ENCODE measurements at places on chromosomes 7 and 10. TPM values are rescaled to one million over a fixed set of nuclear protein-coding genes. Genes with fewer than 3 reads are reported as not detected.

The INSYN2A gene
- 0.73 TPM for total RNA-seq

The ARMC3 gene
- not detected for total RNA-seq

The TYW1B gene
- 5.8 TPM for total RNA-seq

The ASB10 gene
- not detected for total RNA-seq

The PLCE1 gene
- 3.5 TPM for total RNA-seq

The RARRES2 gene
- 20.7 TPM for total RNA-seq

The ZSCAN25 gene
- total RNA-seq = 10.3 TPM

The MYO3A gene
- not detected for total RNA-seq

The PAPOLB gene
- 0.15 TPM for total RNA-seq

The OR2A5 gene
- not detected for total RNA-seq
